ENCODE measurements at places on chromosomes 11 and 22.

GRCh38 chr22:33569018-33569417, 351.3 kb downstream of the LARGE1 start:
- DNase-seq = no peak

DNA sequence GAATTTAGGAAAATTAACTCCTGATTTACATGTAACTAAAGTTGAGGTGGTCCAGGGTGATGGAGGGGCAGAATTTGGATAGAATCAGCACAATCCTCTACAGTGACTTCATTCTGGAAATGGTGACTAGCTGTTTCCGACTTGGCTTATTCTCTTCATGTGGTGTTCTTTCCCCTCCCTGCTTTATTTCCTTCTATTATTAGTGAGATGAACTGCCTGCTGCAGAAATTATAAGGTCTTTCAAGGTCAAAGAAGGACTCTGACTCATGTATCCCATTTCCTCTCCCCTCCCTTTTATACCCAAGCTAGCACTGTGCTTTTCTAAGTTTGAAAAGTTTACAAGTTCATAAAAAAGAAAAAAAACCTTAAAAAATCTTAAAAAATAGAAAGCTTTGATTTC, 12.2 kb upstream of the MRPL17 start:
- no peak for DNase-seq

GRCh38 chr22:44411226-44412135, 86.6 kb downstream of the RTL6 start:
- DNase-seq = no peak

DNA sequence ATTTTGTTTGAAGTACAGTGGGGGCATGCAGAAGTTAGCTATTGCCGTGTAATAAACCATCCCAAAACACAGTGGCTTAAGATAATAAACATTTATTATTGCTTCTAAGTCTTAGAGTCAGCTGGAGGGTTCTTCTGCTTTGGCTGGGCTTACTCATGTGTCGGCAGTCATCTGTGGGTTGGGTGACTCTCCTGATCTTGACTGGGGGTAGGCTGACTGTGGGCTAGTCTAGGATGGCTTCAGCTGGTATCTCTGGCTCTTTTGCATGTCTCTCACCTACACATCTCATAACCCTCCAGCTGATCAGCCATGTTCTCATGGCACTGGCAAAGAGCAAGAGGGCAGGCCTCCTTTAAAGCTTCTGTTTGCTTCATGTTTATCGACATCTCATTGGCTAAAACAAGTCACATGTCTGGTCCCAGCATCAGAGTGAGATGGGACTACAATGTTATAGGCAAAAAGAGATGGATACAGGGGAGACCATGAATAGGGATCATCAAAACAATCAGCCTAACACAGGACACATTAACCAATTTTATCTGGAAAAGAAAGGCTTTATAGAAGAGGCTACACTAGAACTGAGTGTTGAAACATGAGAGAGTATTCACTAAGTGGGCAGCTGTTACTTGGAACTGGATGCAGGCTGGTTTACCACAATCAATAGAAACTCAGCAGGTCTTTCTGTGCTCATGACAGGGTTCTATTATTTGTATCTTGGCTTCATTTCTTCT, 5.1 kb downstream of the LRRC51 start:
- DNase-seq = no peak

GRCh38 chr11:113272281-113272680, 42.1 kb upstream of the TTC12 start:
- DNase-seq = no peak

GRCh38 chr11:43830928-43831440, 49.6 kb upstream of the ALKBH3 start:
- DNase-seq = peak; percentile 71

DNA sequence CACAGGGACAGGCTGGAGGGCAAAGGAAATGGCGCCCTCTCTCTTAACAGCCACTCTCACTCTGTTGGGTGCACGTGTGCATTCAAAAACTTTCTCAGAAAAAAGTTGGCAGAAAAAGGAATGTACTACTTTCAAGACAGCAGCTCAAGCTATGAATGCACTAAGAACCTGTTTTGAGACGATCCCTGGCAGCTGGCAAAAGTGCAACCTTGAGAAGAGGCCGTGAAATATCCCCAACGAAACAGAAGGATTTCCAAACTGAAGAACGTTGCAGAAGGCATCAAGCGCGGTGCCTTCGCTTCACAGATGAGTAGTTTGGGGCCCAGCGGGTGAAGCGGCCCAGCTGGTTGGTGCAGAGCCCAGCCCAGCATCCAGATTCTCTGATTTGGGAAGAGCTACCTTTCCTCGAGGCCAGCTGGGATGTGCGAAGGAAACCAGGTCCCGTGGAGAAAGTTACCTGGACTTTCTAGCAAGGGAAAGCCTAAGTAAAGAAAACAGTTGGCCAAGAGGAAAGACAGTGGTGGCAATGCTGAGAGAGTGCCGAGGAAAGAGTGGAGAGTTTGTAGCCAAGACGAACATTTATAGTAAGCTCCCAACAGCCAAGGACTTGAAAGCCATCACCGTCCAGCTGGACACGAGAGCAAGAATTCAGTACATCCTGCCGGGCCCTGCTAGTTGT, 16.3 kb downstream of the IFT27 start:
- no peak for DNase-seq

- no peak for DNase-seq
These were observed 28.9 kb upstream of the ISX start for GRCh38 chr22:35037089-35037488.

DNA sequence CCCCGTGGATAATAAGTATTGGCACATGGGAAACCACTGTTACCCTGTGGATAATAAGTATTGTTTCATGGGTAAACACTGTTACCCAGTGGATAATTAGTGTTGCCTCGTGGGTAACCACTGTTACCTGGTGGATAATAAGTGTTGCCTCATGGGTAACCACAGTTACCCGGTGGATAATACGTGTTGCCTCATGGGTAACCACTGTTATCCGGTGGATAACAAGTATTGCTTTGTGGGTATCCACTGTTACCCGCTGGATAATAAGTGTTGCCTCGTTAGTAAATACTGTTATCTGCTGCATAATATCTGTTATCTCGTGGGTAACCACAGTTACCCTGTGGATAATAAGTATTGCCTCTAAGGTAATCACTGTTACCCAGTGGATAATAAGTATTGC, 25.5 kb upstream of the NXPE4 start:
- no peak for DNase-seq

All from stimulated activated CD4-positive, alpha-beta T cell treated with anti-CD3 and anti-CD28 coated beads, Interleukin-4, amount 100 ng/mL, for 4 hours (primary cell).